RWPE2 (cell line): ENCODE measurements at places on chromosomes 7 and 10.

DNA sequence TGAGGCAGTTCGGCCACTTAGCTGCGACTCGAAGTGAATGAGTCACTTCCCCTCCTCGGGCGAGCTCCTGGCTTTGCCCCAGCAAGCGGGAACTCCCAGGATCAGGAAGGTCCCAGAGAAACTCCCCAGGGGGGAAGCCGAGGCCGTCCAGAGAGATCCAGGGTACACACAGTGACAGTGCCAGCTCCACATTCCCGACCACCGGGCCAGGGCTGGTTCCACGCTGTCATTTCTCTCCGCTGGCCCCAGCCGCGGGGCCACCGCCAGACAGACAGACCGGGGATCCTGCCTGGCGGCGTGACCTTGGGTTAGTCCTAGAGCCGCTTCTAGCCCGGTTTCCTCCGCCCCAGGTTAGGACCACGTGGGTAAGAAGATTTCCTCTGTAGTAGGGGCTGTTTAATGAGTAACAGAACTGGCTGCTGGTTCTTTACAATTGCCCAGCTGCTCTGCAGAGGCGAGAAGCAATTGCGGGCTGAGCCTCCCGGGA lies 463 bp upstream of the UPP1 start:
- peak; percentile 97 for DNase-seq

GRCh38 chr7:157675427-157675927 lies 338.7 kb downstream of the DNAJB6 start:
- DNase-seq: no peak

GRCh38 chr7:70419526-70420380 lies 712.2 kb upstream of the GALNT17 start:
- no peak for DNase-seq

GRCh38 chr10:69538461-69538860 lies 34.8 kb downstream of the NEUROG3 start:
- no peak for DNase-seq

GRCh38 chr10:58645416-58646146 lies 132.9 kb downstream of the BICC1 start:
- no peak for DNase-seq

DNA sequence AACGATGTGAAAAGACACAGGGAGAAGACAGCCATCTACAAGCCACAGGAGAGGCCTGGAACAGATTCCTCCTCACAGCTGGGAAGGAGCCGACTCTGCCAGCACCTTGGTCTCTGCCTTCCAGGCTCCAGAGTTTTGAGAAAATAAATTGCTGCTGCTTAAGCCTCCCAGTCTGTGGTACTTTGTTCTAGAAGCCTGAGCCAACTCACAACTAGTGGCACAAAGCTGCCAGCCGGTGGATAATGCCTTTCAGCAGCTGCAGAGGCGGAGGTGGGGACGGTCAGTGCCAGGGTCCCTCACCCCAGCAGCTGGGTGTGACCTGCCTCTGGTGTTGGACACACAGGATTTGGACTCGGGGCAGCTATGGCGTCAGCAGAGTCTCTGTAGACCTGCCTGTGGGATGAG lies 255.4 kb upstream of the PITRM1 start:
- no peak for DNase-seq

DNA sequence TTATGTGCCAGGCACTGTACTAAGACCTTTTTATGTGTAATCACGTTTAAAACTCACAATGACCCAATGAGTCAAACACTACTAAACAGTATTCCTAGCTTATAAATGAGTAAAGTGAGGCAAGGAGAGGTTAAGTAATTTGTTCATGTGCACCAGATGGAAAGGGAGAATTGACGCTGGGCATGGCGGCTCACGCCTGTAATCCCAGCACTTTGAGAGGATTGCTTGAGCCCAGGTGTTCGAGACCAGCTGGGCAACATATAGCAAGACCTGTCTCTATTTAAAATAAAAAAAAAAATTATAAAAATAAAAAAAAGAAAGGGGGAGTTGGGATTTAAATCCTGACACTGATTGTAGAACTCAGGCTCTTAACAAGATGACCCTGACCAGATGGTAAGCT lies 46.7 kb upstream of the DLG5 start:
- no peak for DNase-seq

GRCh38 chr7:131164025-131164925 lies 163.4 kb upstream of the MKLN1 start:
- no peak for DNase-seq

DNA sequence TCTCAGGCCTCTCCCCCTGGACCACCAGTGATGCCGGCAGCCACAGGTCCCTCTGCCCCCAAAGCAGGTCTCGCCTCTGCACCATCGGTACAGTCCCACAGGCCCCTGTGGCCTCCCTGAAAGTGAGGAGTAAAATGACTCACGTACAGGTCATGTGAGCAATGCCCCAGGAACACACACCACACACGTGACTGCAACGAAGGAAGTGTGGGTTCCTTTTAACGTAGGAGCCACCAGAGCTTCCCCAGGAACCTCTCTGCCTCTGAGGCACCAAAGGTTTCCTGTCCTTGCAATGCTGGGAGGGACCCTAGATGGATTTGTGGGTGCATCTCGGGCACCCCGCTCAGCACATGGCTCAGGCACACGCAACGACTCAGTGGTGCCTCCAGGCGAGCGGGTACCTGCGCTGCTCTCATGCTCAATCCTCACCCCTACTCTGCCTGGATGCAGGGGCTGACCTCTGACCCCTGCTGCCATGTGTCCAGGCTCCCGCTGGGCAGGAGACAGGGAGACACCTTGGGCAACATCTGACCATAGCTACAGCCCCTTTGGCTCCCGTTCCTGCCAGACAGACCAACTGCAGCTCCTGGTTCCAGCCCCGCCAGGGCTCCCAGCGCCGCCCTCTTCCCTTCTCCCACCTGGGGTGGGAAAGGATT lies 120.7 kb downstream of the PRKAG2 start:
- DNase-seq: no peak

DNA sequence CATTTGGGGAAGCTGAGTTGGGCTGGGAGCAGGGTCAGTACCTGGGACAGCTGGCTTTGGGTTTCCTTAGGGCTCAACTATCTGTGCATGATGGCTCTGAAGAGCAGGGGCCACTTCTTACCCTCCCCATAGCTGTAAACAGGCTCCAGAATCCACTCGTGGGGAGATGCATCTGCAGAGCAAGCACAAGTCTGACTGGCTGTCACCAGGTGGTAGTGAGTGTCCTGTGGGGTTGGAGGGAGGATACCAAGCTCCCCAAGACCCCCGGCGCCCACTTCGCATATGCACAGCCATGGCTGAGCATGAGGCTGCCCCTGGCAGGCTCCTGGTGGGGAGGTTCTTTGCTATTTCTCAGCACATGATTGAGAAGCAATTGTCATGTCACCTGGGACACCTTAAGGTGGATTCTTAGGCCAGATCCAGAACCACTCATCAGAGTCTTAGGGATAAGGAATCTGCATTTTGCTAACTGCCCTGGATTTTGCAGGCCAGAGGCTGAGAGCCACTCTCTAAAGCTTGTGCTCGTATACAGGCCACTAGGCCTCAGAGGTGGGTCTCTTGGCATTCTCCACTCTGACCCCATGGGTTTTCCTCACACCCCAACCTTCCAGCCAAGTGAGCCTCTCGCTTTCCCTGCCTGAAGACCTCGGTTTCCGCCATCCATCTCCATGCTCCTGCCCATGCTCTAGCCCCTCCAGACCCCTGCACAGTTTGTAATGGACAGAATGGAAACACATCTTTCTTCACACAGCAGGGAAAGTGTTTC lies 53.7 kb downstream of the ADCY1 start:
- peak; percentile 42 for DNase-seq

DNA sequence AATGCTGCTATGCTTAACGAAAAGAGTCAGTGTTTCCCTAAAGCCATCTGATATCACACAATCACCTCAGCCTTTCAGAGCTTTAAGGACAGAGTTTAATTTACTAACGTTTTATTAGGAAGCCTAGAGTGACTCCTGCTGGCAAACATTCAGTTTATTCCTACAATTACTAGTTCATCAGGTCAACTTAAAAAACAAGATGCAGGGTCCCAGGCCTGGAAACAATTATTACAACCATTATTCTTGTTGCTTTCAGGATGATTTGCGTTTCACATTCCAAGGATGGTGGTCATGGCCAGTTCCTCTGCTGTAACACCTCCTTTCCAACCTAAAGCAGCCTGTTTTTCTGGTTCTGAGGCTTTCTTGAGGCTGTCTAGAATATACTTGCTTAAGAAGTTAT lies 1.5 kb upstream of the FAM53B start:
- DNase-seq: no peak
